ENCODE measurements at places on chromosomes 3 and 15.

- DNase-seq: no peak
These were observed 107.8 kb downstream of the ZIC4 start for GRCh38 chr3:147298511-147298982.

DNA sequence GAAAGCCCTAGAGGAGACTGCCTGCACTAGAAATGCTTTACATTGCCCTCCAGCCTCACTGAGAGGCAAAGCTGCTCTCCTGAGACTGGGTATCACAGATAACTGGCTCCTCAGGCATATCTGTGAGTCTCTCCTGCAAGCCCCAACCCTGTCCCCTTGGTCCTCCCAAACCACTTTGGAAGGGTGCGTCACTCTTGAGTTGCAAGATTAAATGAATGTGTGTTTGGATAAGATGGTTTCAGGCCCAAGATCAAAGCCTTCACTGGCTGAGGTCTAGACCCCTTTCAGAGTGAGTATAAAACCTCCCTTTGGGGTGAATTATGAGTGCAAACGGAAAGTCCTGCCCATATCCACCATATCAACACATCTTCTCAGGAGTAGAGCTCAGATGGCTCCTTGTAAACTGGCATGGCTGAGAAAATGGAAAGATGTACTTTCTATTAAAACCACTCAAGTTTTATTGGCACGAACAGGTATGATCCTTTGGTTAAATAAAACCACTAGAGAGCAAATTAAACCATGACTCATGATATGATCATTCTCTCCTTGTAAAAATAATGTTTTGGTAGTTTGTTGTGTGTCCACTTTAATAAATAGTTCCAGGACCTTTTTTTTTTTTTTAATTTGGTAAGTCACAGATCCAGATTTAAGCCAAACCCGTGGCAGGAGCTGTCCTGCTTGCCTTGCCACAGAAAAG lies 164.0 kb downstream of the CHST2 start:
- no peak for DNase-seq

DNA sequence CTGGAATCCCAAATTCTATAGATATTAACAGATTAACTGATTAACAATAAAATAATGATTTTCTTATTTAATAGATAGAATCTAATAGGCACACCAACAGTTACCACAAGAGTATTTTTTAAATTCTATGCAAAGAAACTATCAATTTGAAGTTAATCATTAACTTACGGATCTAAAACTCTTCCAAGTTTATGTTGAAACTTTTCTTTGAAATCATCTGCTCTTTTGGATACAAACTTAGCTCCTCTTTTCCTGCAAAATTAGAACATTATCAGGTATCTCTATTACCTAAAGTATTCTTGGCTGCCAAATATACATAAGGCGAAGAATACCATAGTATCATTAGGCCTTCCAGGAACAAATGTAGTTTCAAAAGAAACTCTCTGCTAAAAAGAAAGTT lies 34.8 kb downstream of the EFHB start:
- no peak for DNase-seq

DNA sequence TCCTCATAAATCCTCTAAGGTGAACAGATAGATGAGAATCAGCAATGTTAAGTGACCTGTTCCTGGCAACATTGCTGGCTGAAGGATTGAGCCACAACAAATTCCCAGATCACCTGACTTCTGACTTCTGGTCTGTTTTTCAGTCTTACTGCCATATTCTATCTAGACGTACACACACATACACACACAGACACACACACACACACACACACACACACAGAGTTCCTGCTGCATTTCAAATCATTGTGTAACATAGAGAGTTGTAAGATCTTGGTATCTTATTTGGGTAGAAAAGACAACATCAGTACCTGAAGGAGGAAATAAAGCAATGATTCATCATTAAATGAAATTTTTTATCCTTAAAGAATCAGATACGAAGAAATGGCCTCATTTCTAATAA lies 342.6 kb downstream of the MFSD1 start:
- DNase-seq: no peak

DNA sequence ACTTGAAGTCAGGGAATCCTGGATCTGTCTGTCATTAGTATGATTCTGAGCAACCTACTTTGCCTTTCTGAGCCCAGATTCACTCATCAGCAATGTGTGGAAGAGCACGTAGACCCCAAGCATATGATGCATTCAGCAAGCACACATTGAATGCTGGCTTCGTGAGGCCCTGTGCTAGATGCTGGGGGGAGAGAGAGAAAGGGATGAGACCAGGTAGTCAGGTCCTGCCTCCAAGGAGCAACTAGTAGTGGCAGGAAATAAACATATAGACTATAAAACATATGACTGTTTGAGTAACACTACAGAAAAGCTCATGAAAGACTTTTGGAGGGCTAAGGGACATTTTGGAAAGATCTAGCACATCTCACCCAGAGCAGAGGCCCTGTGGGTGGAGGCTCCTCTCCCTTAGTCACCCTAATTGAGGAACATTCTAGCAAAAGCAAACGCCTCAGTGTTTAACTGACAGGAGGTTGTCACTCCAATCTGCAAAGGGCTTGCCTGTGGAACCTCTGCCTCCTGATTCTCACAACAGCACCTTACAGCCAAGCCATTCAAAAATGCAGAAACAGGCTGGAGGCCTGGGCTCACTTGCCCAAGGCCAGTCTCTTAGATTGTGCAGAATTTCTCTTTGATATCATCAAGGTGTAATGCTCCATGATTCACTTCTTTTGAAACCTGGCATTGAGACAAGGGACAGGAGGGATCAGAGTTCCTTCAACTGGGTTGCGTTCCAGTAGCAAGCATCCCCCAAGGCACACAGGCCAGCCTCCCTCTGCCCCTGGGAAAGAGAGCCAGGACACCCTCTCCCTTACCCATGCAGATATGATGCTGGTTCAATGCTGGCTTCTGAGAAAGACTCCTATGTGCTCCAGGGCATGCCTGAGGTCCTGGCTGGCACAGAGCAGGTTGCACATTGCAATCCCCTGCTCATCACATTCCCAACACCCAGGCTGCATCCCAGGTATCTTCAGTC lies 26.1 kb downstream of the STARD5 start:
- no peak for DNase-seq

- no peak for DNase-seq
These were observed 94.5 kb upstream of the OXTR start for GRCh38 chr3:8863891-8864290.

- no peak for DNase-seq
These were observed 52.2 kb upstream of the HES1 start for GRCh38 chr3:194083637-194084224.

DNA sequence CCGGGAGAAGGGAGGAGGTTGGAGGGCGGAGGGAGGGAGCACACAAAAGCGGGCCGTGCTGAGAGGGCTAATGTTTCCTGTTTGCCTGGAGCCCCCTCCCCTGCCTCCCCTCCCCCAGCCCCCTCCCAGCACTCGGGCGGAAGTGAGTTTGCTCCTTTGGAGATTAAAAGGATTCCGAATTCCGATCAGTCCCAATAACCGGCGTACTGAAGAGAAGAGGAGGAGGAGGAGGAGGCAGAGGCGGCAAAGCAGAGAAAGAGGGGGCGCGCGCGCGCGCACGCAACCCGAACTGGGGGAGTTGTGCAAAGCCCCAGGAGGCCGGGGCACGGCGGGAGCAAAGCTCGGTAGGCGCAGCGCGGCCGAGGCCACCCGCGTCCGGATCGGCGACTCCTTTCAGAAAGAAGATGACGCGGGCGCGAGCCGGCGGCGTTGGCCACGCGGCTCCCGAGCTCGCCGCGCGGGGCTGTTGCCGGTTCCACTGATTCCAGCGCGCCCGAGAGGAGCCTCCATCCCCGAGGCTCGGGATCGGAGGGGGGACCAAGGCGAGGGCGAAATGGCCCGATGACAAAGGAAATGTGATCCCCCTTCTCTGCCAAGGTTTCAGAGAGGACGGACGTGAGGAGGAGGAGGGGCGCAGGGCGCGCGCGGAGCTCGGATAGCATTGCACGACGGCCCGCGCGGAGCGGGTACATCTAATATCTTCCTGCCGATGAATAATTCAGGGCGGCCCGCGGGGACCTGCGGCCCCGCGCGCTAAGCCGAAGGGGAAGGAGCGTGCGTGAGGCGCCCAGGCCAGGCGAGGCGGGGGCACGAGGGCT lies 1.1 kb upstream of the TRIM71 start:
- no peak for DNase-seq

- no peak for DNase-seq
These were observed 105.0 kb downstream of the LRRK1 start for GRCh38 chr15:101024073-101024695.
